ENCODE measurements at places on chromosomes 7 and 10. TPM values are rescaled to one million over a fixed set of nuclear protein-coding genes. Genes with fewer than 3 reads are reported as not detected.

The COL1A2 gene
- total RNA-seq, result 321 TPM

The ZPBP gene
- total RNA-seq, result not detected

The NPTX2 gene
- 2.1 TPM for total RNA-seq

The CNPY1 gene
- not detected for total RNA-seq

The NMT2 gene
- 12.4 TPM for total RNA-seq

The CDK14 gene
- total RNA-seq, result 47.2 TPM

The ODAD2 gene
- total RNA-seq, result 0.64 TPM

The C7orf25 gene
- 7.4 TPM for total RNA-seq

The ACSL5 gene
- total RNA-seq, result 79.1 TPM

The ACTL6B gene
- not detected for total RNA-seq

The COL26A1 gene
- total RNA-seq, result 0.58 TPM

The TRIM74 gene
- not detected for total RNA-seq

The PTTG1IP2 gene
- not detected for total RNA-seq

The SLC16A9 gene
- total RNA-seq, result 1.8 TPM
